Activated CD4-positive, alpha-beta T cell treated with anti-CD3 and anti-CD28 coated beads for 1 hour (primary cell): ENCODE measurements at places on chromosomes 3 and 15.

GRCh38 chr3:127867412-127867811 lies 45.1 kb upstream of the MGLL start:
- DNase-seq = no peak

DNA sequence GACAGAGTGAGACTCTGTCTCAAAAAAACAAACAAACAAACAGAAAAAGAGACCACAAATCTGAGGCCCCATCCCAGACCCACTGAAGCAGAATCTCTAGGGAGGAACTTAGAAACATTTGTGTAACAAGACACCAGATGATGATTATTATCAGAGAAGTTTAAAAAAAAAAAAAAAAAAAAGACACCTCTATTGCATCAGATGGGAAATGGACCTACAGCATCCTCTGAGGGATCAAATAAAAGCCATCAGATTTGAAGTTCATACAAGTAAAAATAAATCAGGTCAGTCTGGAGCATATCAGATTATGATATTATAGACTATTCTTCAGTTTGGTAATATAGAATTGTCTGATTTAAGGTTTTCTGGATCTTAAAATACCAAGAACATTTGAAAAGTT lies 21.9 kb upstream of the LIPC start:
- DNase-seq = no peak

DNA sequence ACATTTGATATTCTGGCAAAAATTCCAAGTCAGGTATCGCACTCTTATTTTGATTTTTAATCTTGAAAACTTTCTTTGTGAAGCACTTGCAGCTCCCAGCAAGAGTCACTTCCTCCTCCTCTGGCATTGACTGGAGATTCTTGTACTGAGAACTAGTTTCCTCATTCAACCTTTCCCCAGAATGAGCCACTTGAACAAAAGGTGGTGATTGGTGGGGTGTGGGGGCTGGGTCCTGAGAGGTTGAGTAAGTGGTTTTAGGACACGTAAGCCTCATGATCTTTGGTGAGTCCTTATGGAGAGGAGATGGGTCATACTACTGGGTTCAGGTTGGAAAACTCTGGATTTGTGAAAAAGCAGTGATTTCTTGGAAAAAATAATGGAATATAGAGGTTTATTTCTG lies 32.3 kb upstream of the ONECUT1 start:
- DNase-seq = no peak

- peak; percentile 28 for DNase-seq
Observed at GRCh38 chr15:57591822-57592367, at the start of gene MYZAP. MYZAP (plus strand) TSS chr15:57591904; CDS start chr15:57592035, 131 bp downstream.

DNA sequence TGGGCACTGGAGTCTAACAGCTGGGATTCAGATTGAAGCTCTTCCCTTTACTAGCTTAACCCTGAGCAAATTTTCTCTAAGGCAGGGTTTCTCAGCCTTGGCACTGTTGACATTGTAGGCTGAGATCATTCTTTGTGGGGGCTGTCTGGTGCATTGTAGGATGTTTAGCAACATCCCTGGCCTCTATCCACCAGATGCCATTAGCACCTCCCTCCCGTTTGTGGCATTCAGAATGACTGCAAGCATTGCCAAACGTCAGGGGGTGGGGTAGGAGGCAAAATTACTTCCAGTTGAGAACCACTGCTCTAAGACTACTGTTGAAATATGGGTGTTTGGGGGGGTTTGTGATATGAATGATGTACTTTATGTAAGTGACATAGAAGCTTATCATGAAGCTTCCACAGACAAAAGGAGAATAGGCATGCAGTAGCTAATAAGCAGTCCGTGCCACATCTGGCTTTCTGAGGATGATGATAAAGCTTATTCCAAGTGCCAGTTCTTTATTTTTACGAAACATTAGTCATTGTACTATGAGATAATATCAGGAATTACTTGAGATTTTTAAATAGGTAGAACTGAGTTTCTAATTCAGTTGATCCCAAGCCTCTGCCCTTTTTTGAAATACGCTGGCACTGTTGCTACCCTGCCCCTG lies 39.3 kb downstream of the NKIRAS1 start:
- no peak for DNase-seq

- no peak for DNase-seq
Observed at GRCh38 chr3:16583551-16583950, 21.7 kb downstream of the DAZL start.

GRCh38 chr3:13123013-13123654 lies 49.9 kb upstream of the IQSEC1 start:
- no peak for DNase-seq

- no peak for DNase-seq
Observed at GRCh38 chr3:135618123-135618522, 347.4 kb upstream of the PPP2R3A start.

GRCh38 chr3:46358466-46358865 lies 4.6 kb downstream of the CCR2 start:
- DNase-seq = no peak

GRCh38 chr15:74889390-74889882 lies 406 bp upstream of the MPI start:
- no peak for DNase-seq

GRCh38 chr15:41331281-41331680 lies 1.1 kb downstream of the OIP5 start:
- DNase-seq = no peak

DNA sequence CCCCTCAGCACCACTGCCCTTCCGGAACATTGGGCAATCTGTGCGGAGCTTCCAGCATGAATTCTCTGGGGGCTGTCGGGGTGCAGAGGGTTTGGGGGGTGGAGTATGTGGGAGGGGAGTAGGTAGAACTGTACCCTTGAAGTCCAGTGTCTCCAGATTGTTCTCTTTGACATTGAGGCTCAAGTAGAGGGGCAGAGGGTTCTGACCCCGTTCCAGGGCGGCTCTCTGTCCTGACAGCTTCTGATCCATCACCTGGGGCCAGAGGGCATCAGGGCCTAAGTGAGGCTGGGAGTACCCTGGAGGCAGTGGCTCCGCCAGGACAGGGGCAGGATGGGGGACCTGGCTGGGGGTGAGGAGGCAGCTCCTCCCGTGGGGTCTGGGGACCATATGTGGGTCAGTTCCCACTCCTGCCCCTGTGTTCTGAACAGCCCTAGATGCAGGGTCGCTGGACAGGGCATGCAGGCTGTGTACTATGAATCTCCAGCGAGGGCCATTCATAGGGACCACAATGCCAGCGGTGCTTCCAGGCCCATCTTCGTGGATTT lies 22.1 kb downstream of the PLA2G4D start:
- no peak for DNase-seq

DNA sequence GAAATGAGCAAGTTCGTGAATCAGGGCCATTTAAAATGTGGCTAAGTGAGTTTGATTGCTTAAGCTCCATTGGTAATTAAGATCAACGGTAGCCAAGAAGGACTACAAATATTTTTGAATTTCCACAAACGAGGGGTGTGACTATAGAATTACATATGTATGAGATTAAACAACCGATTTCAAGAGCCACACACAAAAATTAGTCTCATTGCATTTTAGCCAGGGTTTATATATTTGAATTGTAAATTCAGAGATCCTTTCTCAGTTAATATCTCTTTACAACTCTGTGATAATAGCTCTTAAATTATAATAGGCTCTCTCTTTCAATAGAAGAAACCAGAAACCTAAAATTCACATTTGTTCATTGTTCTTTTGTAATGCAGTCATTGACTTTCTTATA lies 325.6 kb upstream of the ICE2 start:
- DNase-seq = no peak

GRCh38 chr3:33659856-33660434 lies 58.1 kb downstream of the CLASP2 start:
- no peak for DNase-seq

- no peak for DNase-seq
Observed at GRCh38 chr3:105254154-105254553, 112.6 kb upstream of the ALCAM start.

DNA sequence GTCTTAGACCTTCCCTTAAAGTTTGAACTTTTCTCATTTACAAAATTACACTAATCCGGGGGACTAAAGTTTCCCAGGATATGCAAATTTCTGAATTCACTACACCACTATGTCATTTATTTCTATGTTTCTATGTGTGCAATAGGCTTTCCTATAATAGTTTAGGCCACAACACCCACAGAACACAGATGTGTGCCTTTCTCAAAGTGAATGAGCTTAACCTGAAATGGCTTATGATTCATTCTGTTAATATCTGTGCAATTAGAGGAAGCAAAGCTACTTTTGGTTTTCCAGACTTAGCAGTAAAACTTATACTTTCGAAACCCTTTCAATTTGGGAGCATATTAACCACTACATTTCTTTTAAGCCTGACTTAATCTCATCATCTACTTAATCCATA lies 748.1 kb downstream of the GBE1 start:
- no peak for DNase-seq

DNA sequence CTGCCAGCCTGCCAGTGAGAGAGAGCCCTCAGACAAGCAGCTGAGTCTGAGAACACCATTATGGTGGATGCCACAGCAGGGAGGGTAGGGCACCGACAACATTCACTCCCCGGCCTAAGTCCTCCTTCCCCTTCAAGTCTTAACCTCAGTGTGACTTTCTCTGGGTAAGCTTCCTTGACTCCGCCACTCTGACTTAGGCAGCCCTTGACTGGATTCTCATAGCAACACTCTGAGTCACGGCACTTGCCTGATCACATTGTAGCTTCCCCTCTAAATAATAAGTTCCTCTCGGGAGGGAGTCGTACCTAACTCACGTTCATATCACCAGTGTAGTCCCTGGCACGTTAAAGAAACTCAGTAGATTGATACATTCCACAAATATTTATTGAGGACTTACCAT lies 180.5 kb downstream of the FOXB1 start:
- no peak for DNase-seq

GRCh38 chr15:28131946-28132345 lies 32.8 kb upstream of the OCA2 start:
- no peak for DNase-seq

DNA sequence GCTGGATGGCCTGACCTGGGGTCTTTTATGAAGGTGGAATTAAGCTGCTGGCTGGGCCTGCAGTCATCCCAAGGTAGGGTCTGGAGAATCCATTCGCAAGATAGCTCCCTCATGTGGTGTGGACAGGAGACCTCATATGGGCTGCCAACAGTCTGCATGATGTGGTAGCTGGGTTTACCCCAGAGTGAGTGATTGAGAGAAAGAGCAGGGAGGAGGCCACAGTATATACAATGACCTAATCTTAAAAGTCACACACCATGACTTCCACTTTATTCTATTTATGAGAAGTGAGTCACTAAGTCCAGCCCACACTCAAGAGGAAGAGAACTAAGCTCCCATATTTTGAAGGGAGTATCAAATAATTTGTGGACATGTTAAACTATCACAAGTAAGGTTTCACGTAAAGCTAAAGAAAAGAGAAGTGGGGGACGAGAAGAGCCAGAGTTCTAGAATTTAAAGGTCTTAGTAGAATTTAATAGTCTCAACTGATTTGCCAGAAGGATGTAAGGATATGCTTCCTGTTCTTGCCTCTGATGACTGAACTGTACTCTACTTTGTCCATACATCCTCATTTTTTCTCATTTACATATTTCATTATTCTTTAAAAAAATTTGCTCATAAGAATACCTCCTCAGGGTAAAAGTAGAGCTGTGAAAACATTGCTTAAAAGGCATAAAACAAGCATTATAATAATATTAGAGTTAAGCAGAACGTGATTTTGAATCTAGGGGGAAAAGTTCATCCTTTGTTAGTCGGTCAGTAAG lies 184.4 kb downstream of the PEX5L start:
- no peak for DNase-seq

DNA sequence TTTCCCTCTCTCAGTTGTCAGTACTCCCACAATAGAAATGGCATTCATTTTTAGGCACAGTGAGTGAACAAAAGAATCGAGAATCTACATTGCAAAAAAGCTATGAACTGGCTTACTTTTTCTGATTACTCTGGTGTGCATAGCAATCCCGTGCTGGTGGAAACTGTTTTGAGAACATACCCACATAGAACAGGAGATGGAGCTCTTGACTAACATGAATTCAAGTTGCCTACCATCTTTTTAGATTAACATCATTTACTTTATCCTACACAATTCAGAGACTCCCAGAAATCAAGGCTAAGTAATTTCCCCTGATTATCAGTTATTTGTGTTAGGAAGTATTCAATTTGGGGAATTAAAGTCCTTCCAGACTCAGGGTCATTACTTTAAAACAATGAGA lies 326.6 kb downstream of the ARPP21 start:
- no peak for DNase-seq

GRCh38 chr3:71076361-71077002 lies 507.0 kb downstream of the FOXP1 start:
- no peak for DNase-seq

- DNase-seq = no peak
Observed at GRCh38 chr3:60101621-60102020, 1051.8 kb upstream of the CFAP20DC start.

DNA sequence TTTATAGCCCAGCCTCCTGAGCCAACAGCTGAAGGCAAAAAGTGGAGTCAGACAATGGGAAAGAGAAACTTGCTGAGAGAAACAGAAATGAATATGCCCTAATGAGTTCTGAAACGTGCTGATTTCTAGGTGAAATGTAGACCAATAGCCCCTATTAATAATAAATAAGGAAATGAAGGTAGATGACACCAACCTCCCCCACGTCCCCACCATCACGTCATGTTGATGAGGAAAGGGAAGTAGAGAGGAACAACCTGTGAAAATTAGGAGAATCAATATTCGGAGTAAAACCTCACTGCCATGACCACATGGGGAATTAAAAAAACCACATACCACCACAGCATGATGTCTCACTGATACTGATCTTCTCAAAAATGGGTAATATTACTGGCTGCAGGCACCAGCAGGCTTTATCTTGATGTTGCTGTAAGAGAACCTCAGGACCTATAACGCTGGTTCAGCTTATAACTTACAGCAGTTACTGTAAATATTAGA lies 64.0 kb downstream of the KAT2B start:
- DNase-seq = no peak

DNA sequence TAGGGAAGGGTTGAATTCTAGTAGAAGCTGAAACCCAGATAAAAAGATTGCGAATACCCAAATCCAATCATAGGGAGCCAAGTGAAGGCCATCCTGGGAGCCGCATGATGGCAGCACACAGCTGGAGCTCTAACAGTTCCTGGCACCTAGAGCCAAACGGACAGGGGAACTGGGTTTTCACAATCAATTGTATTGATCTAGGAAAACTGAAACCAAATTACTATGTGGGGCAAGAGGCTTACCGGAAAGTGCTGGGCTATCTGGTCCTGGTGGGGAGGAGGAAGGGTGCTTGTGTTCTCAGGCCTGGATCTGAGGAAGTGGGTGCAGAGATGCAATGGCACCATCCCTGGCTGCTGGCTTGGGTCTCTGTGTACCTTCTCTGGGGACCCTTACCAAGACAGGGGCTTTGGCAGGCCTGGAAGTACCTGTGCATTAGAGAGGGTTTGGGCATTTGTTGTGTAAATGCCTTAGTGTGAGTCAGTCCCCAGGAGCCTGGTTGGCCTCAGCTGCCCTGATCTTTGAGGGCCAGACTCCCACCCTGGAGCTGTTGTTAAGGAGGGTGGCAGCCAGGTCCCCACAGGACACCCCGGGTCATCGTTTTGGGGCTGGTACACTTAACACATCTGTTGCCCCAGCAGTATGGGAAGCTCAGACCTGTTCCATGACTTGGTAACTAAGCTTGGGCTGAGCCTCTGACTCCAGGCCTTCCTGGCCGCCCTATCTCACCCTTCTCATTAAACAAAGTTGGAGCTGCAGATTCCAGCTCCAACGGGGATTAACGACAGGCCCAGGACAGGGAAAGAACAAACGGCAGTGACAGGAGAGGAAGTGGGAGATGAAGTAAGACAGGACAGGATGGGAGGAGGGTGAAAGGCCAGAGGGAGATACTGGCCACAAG lies 8.9 kb upstream of the FURIN start:
- DNase-seq = no peak
